ENCODE measurements at places on chromosomes 5 and 9.

- DNase-seq: no peak
Measured at GRCh38 chr5:76762484-76762883, 46.6 kb downstream of the F2R start.

GRCh38 chr5:10632110-10632761 is 68.4 kb downstream of the ANKRD33B start:
- DNase-seq: no peak

GRCh38 chr9:34686231-34686630 is 4.8 kb downstream of the CCL19 start:
- no peak for DNase-seq

DNA sequence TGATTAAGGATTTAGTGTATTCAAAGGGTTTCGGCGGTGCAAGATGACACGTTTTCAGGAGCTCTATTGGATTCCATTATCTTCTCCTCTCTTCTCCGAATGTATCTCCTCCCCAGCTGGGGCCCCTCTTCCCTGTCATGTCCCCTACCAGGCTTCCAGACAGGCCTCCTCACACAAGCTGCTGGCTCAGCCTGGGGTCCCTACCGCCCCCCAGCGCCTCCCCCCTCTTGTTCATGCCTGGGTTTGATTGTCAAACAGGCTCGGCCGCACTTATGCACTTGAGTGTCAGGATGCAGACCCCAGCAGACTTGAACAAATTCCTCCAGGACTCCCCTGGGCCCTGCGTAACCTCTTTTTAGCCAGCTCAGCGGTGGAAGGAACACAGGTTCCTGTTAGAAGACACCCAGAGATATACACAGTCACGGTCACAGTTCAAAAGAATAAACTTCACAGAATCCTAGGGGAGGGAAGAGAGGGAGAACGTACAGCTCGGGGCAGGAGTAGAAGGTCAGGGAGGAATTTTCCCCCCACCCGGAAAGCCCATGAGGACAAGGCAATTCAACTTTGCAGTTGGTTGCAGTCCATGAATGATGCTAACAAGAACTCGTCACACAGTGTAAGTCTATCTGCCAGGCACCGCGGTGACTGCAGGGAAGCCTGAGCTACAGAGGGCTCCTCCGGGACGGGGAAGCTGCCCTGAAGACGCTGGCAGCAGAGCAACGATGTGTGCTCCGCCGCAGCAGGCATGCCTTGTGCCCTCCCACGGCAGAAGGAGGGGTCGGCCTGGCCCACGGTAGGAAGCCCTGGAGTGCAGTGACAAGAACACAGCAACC is 560.0 kb downstream of the BNC2 start:
- no peak for DNase-seq

- no peak for DNase-seq
Measured at GRCh38 chr9:86389628-86390027, 35.4 kb upstream of the TUT7 start.

DNA sequence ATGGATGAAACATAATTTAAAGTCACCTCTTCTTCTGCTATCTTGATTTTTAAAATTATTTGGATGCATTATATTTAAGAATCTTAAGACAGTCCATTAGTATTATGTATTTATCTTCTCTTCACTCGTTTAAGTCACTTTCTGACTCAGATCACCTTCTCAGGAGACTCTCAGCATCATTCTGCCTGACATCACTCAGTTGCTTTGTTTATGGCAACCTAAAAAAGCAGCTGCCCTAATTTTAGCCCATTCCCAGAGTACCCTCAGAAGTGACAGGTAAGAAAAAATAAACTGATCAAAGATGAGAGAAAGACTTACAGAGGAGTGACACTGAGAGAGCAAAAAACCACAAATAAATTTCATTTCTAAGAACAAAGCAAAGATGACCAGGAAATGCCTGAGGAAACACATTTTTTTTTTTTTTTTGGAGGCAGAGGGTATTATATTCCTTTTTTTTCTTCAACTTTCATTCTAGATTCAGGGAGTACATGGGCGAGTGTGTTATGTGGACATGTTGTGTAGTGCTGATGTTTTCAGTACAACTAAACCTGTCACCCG is 140.5 kb downstream of the MUSK start:
- DNase-seq: no peak

GRCh38 chr9:92494856-92495255 is 12.6 kb upstream of the ASPN start:
- DNase-seq: no peak
